ENCODE measurements at places on chromosomes 6 and 20.

- DNase-seq, result peak; percentile 39
Observed at GRCh38 chr6:38509713-38510112, 130.0 kb downstream of the BTBD9 start.

DNA sequence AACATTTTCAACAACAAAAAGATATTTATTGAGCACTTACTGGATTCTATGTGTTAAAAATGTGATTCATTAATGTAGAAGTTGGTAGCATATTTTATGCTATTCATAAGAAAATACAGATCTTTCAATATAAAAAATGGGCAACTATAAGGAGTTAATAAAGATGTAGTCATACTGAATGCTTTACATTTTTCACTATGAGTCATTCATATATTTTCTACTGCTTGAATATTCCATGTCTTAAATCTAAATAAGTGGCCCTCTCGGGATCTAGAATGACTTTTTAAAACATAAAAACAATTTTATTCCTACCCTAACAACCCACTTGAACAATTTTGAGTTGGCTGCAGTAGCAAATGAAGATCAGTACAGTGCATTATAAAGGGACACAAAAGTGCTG, 362.1 kb downstream of the PHF3 start:
- DNase-seq, result no peak

GRCh38 chr6:2765896-2766766, 938 bp downstream of the WRNIP1 start:
- no peak for DNase-seq

DNA sequence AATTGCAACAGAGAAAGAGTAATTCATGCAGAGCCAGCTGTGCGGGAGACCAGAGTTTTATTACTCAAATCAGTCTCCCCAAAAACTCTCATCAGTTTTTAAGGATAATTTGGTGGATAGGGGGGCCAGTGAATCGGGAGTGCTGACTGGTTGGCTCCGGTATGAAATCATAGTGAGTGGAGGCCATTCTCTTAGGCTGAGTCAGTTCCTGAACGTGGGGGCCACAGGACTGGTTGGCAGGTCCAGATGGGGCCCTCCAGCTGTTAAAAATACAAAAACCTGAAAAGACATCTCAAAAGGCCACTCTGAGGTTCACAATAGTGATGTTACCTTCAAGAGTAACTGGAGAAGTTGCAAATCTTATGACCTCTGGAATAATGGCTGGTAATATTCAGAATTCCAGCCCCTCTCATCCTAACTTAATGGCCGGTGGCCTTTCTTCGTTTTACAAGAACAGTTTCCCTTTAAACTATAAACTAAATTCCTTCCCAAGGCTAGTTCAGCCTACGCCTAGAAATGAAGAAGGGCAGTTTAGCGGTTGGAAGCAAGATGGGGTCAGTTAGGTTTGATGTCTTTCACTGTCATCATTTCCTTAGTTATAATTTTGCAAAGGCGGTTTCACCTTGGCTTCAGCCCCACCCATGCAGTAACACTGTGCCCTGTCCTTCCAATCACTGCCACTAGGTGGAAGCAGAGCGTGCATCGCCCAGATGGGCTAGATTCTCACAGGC, 6.8 kb upstream of the MICA start:
- DNase-seq, result no peak

DNA sequence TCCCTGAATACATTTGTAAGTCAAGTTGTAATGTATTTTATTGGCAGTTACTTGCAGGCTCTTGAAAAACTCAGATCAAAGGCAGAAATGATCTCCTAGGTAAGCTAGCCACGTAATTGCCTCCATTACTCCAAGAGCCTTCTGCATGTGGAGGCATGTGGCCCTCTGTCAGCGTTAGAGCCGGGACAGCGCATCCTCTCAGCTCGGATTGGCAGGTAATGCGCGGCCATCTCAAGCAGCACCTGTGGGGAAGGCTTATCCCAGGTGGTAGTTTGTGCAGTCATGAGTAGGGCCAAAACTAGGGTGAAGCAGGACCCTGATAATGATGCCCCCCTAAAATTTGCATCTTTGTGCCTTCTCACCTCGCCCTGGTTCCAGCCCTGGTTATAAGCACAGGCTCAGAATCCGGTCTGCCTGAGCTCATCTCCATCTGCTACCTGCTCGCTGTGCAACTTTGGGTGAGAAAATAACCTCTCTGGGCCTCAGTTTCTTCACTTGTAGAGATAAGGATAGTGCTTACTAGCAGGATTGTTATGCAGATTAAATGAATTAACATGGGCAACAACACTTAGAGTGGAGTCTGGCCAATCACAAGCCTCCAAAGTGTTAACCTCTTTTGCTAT, 157.5 kb upstream of the PMEPA1 start:
- no peak for DNase-seq

DNA sequence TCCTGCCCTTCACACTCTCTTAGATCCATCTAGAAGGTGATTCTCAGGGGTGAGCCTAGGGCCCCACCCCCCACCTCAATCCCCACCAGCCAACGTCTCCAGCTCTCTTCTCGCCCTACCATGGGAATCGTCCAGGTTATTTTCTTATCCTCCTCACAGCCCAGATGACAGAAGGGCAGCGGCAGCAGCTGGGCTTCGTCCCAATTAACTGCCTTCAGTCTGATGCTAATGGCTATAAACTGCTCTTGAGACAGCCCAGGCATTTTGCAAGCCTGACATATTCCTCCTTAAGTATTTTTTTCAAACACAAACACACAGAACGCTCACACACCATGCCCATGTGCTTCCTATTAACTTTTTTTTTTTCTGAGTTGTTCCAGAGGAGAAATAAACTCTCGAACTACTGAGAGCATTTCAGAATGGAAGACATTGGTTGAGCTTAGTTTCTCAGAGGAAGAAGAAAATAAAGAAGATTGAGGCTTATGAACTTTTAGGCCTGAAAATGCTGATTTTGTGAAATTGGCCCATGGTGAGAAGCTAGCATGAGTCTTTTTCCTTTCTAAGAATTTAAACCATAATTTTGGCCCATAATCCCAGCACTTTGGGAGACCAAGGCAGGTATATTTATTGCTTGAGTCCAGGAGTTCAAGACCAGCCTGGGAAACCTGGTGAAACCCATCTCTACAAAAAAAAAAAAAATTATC, 124.6 kb downstream of the EYA2 start:
- no peak for DNase-seq

GRCh38 chr20:25281541-25281991, 33.7 kb downstream of the PYGB start:
- no peak for DNase-seq

GRCh38 chr20:26163890-26164289, 467.2 kb upstream of the ZNF337 start:
- peak; percentile 76 for DNase-seq
